Fibroblast of skin of right quadriceps (primary cell): ENCODE measurements at places on chromosomes 13 and 19.
A peak's percentile ranks its signal among the peaks of the same experiment; 100 is the strongest.

DNA sequence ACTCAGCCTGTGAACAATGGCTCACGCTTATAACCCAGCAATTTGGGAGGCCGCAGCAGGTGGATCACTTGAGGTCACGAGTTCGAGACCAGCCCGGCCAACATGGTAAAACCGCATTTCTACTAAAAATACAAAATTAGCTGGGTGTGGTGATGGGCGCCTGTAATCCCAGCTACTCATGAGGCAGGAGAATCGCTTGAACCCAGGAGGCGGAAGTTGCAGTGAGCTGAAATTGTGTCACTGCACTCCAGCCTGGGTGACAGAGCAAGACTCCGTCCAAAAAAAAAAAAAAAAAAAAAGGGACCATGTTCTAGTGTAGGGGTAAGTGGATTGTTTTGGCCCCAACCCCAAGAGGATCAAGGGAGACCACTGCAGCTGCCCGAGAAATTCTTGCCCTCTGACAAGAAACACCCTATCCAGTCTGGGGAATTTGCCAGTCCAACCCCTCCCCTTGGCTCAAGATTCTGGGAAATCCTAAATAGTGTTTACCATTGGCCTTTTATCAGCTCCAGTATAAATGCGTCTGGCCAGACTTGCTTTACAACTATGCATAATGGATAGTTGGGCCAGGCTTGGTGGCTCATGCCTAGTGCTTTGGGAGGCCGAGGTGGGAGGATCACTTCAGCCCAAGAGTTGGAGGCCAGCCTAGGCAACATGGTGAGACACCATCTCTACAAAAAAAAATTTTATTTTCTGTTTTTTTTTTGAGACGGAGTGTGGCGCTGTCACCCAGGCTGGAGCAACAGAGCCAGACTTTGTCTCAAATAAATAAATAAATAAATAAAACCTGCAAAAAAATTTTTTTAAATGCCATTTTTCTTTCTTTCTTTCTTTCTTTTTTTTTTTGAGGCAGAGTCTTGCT, 5.1 kb upstream of the DHDH start:
- DNase-seq = no peak

DNA sequence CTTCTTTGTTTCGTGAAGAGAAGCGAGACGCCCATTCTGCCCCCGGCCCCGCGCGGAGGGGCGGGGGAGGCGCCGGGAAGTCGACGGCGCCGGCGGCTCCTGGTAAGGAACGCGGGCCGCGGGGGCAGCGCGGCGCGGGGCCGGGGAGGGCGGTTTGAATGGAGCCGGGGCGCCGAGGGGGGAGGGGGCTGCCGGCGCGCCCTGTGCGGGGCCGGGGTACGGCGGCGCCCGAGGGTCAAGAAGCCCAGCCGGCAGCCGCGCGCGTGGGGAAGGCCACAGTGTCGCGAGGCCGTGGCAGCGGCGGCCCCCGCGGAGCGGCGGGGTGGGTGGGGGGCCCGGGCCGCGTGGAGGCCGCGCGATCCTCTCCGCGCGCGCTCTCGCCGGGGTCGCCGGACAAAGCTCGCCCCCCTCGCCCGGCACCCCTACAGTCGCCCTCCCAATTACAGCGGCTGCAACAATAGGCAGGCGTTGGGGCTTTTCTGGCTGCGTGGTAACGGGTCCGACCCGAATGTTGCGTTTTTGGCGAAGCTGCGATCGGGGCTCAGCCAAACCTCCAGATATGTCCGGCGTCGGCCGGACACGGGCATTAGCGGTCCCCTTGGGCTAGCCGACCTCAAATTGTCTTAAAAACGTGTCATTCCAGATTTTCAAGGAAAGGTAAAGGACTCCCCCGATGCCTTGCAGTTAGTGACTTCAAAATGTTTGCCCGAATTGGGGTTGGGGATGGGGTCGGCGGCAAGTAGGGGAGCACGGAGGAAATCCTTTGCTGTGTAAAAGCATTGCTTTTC, 437 bp downstream of the SMARCA4 start:
- DNase-seq = no peak

DNA sequence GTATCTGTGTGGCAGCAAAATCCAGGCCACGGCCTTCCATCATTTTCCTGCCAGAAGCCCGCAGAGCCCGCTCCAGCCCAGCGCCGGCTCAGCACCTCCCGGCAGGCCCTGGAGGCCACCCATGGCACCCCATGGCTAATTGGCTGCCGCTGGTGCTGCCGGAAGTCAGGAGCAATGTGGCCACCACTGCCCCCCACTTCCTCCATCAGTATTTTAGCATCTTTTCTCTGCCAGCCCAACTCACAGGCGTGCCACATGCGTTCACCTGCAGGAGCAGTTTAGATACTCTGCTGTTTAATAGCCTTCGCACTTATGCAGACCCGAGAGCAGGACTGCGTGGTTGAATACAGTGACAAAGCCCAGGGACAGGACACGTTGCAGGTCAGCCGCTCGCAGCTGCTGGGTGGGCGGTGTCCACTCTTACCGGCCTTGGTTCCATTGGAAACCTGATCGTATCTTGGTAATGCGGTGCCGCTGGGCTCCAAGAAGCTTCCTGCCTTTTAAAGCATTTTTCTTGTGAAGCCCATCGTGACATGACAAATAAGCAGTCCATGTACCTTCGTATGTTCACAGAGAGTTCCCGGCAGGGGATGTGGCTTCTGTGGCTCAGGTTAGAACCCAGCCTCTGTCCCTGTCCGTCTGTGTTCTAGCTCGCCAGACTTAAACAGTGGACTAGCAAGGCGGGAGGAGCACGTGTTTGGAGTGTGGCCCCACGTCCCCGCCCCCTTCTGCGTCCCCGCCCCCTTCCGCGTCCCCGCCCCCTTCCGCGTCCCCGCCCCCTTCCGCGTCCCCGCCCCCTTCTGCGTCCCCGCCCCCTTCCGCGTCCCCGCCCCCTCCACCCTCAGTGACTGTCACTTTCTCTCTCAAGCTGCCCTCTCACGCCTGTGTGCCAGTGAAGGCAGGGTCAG, 162.0 kb upstream of the SOX1 start:
- no peak for DNase-seq

DNA sequence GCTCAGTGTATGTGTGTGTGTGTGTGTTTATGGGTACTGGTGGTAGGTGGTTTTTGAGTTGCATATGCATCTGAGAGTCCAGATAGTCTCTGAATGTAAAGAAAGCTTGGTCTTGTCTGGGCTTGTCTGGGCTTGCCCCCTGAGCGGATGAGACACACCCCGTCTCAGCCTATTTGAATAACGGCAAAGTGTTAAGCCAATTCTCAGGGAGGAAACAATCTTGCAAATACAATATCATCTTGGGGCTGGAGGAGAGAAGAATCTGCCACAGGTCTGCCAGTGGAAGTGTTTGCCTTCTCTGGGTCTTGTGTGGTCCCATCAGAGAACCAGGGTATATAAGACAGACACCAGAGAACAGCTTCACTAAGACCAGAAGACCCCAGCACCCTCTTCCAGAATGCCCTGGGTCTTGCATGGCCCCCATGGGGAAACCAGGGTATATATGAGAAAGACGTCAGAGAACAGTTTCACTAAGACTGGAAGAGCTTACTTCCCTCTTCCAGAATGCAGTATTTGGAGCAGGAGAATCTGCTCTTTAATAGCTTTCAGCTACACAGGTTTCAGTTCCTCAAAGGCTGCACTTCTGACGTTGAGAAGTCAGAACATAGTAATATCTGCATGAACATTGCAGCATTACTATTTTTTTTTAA, 13.3 kb downstream of the CD70 start:
- DNase-seq = no peak

- DNase-seq = peak; percentile 17
Observed at GRCh38 chr19:47057328-47057727, 8.9 kb upstream of the TMEM160 start.

DNA sequence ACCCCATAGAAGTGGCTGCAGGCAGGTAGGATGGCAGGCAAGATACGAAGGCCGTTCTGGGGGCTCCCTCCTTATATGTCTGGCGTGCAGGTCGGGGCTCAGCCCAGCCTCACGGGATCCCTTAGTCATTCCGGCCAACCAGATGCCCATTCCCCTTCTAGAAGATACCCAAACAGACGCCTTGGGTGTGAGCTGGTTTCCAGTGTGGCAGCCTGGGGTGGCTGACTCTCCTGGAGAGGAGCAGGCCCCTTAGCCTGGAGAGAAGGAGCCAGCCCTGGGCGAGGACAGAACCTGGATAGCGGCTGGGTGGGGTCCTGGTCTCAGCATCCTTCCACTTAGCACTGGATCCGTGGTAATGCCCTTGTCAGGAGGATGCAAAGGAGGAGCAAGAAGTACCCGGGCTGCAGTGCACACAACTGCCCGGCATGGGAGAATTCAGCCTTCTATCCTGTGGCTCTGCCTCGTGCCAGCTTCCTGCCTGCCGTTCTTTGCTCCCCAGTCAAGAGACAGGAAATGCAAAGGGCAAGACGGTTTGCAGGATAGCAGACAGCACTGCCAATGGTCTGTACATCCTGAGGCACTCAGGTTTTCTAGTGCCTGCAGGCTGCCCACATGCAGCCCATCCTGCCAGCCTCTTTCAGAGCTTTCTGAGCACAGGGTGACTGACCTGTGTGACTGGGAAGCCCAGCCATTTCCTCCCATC, 56.7 kb upstream of the WASF3 start:
- no peak for DNase-seq

DNA sequence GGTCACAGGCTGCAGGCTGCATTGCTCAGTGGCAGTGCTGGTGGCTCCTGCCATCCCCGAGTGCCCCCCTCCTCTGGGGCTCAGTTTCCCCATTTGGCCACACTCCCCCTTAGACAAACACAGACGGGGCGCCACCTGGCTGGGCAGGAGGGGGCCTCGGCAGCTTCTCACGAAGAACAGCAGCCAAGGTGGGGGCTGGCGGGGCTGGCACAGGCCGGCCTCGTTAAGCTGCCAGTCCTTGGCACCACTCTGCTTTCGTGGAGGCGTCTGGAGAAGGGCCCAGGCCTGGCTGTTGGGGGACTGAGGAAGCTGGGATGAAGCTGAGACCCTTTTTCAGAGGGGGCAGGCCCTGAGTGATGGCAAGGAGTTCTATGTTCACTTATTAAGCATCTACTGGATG, 3.7 kb upstream of the ZNRF4 start:
- DNase-seq = no peak
